ENCODE measurements at places on chromosomes 7 and 10.

GRCh38 chr10:83987216-83987615 is 152.1 kb upstream of the GHITM start:
- no peak for DNase-seq

GRCh38 chr7:3067193-3067592 is 23.5 kb upstream of the CARD11 start:
- DNase-seq: peak; percentile 18

DNA sequence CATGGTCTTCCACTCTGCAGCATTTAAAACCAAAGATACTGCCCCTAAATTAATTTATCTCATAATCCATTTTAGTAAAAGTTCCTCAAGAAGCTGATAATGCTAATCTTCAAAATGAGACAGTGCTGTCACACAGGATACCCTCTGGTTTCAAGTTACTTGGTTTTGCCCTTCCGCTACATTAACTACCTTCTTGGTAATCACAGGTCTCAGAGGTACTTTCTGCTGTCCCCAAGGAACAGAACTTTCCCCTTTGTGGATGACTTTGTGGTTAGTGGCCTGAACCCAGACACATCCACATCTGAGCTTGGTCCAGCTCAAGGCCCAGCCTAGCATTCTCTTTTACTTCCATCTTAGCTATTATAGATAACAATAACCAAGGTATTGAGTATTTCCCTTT is 88.8 kb upstream of the TMEM26 start:
- DNase-seq: no peak

- no peak for DNase-seq
Observed at GRCh38 chr7:63009771-63010170, 988.9 kb upstream of the ZNF722 start.

GRCh38 chr7:155586843-155587440 is 40.6 kb upstream of the CNPY1 start:
- DNase-seq: no peak

DNA sequence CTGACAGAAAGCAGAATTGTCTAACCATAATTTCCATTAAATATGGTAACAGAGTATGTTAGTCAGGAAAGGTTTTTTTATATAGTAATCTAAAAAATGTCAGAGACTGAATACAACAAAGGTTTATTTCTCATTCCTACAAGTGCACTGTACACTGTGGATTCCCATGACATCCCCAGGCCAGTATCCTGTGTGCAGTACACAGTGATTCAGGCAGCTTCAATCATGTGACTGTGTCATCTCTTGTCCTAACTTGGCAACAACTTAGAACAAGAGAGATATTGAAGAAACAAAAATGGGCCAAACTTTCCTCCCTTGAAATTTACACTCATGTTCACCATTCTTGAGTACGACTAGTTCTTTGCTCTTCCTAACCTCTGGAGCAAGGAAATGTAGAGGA is 189.8 kb upstream of the SEMA3A start:
- no peak for DNase-seq

DNA sequence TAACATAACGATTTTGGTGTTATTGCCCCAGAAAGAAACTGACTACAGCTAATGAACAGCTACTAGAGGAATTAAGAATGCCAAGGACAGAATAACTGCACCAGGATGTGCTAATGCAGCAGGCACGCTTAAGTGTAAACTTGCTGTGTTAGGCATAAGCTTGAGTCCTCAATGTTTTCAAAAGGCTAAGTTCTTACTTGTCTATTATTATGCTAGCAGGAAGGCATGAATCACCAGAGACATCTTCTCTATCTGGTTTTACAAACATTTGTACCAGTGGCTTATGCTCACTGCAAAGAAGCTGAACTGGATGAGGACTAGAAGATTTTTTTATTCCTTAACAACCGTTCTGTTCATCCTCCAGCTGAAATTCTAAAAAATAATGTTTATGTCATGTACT is 1035.3 kb downstream of the NRG3 start:
- DNase-seq: no peak

GRCh38 chr7:28123752-28124151 is 56.8 kb downstream of the JAZF1 start:
- DNase-seq: no peak

DNA sequence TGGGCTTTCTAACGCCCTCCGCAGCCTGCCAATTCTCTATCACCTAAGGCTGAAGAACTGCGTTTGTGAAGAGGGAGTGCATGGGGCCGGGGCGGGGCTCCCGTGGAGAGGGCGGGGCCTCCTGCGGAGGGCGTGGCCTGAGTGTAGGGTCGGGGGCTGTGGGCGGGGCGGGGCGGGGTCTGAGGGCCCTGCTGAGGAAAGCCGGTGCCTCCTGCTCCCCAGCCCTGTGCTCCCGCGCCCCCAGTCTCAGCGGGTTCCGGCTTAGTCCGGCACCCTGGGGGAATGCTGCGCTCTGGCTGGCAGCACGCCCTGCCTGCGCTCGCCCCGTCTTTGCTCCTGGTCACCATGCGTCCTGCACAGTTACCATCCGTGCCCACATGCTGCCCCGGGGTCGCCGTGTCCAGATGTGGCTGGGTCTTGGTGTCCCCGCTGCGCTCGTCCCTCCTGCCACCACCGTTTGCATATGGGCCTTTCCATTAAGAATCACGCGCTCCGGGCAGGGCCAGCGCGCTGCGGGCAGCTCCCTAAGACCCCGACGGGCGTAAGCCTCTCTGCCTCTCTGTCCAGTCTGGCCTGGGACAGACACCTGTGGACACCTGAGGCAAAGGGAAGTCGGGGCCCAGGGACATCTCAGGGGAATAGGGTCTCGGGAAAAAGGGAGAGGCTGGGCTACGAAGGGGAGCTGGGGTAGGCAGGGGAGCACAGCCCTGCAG is 144.0 kb upstream of the RET start:
- DNase-seq: peak; percentile 58

Data from activated T-cell treated with anti-CD3 and anti-CD28 coated beads for 24 hours (primary cell).